NCI-H2081 treated with DMSO at 0.1 percent for 48 hours (cell line): ENCODE measurements at places on chromosomes 2 and 18.

DNA sequence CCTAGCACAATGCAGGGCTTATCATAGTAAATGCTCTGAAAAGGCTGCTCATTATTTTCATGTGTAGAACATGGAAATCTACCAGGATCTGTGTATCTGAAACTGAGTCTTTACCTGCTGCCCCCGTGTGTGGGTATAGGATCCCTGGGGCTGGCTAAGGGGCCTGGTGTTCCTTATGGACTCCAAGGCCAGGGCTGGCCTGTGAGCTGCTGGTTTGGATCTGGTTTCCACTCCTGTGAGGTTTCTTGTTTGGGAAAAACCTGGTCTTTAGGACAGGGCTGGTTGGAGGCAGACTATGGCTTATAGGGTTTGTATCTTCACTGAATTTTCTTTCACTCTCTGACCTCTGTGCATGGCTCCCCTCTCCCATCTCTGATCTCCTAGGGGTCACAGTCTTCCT is 80.8 kb downstream of the DYSF start:
- no peak for DNase-seq

- DNase-seq, result no peak
Measured at GRCh38 chr2:118638453-118638852, 209.0 kb downstream of the EN1 start.

DNA sequence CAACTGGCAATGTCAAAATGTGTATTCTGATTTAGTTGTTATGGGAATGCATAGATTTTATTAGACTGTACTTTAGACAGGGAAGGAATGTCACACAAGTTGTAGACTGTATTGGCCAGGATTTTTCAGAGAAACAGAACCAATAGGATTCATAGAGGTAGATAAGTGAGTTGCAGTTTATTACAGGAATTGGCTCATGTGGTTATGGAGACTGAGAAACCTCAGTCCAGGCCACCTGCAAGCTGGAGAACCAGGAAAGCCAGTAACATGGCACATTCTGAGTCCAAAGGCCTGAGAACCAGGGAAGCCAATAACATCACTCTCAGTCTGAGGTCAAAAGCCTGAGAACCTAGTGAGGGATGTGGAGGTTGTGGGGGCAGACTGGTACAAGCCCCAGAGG is 1.8 kb upstream of the GALNT5 start:
- no peak for DNase-seq

- DNase-seq, result no peak
Measured at GRCh38 chr18:45133276-45133675, 452.6 kb downstream of the SETBP1 start.
